Activated gamma-delta T cell treated with Interleukin-2 at 50 U/mL for 16 hours (primary cell): ENCODE measurements at places on chromosomes 6 and 20.

GRCh38 chr6:28105245-28105639 is 19.2 kb upstream of the ZSCAN16 start:
- DNase-seq = no peak

- no peak for DNase-seq
Observed at GRCh38 chr20:31516651-31517050, 2.4 kb downstream of the HM13 start.

GRCh38 chr6:140623498-140623897 is 1249.0 kb upstream of the CITED2 start:
- DNase-seq = no peak

- peak; percentile 39 for DNase-seq
Observed at GRCh38 chr6:43172104-43173007, 1.3 kb downstream of the SRF start.

DNA sequence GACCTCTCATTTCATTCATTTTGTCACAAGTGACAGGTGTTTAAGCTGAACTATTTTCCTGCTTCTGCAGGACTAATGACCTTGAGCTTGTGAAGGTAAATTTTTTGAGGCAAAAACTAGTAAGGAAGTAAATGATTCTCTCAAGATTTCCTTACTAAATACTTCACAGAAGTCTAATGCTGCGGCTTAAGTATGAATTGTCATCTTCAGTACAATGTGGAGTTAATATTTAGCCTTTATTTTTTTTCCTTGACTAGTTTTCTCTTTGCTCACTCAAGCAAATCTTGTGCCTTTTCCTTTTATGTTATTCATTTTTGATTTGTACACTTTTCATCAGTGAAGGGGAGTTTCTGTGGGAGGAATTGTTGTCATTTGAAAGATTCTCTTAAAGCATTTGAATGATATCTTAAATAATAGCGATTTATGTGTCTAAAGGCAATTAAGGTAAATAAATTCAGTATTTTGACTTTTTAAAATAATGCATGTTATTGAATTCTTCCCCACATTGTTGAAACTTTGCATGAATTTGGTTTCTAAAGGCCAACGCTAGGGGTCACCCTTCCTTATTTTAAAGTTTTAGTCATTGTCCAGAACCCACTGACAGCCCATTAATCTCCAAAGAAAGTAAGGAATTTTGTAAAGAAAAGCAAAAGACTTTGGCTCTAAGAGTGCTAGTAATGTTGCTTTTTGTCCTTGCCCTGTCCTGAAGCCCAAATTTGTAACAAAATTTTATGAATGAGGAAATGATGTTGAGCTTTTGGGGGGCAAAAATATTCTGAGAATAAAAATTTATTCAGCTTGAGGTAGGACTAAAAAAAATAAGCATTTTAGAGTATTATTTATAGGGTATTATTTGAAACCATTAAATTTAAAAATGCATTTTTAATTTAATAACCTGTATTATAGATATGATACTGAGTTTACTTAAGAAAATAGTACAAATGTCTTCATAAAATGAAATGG is 157.4 kb upstream of the LAMA2 start:
- DNase-seq = no peak

- no peak for DNase-seq
Observed at GRCh38 chr6:107184435-107184834, 69.1 kb upstream of the BEND3 start.

DNA sequence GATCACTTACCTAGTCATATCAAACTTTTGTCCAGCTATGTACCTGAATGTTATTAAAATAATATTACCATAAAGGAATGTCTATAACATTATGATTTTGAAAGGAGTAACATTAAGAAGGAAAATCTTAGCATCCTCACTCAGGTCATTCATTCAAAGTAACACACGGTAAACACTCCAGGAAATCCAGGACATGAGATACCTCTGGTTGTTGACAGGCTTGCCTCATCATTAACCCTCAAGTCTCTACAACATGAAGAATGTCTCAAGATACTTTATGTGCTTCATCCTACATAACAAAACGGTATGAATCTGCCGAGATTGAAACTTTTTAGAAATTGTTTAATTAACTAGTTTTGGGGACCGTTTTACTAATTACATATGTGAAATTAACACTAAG is 690 bp upstream of the FILIP1 start:
- DNase-seq = no peak

DNA sequence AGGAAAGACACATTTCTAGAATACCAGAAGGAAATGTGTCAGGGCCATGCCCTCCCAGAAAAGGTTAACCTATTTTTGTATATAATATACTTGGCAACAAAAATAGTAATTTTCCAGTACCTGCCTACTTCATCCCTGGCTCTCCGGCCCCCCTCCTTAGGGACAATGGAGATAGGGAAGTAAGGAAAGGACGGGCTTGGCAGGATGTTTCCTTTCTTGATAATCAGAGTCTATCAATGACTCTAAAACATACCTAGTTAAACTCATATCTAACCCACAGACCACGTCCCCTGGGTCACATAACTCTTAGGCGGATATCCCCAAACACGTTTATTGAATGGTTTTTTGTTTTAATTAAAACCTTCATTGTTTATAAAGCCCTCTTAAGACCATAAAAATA is 11.8 kb downstream of the UQCC2 start:
- DNase-seq = no peak

DNA sequence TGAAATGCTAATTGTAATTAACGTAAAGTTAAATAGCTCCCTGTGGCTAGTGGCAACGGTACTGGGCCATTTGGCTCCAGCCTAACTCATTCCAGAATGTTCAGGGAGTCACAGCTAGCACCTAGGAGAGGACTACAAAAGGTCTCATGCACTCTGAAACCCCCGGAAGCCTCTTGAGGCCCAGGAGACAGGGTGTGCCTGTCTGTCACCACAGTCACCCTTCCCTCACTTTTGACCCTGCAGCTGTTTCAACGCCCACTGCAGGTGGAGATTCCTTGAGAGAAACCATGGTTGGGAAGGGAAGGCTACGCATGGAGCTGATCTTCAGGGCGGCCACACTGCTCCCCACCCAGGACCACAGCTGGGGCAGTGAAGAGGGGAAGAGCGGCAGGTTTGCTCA is 58.6 kb downstream of the SULF2 start:
- no peak for DNase-seq
